ENCODE measurements at places on chromosomes 2 and 18.

- DNase-seq = no peak
These were observed 1.1 kb downstream of the SPAG16 start for GRCh38 chr2:213285404-213285803.

DNA sequence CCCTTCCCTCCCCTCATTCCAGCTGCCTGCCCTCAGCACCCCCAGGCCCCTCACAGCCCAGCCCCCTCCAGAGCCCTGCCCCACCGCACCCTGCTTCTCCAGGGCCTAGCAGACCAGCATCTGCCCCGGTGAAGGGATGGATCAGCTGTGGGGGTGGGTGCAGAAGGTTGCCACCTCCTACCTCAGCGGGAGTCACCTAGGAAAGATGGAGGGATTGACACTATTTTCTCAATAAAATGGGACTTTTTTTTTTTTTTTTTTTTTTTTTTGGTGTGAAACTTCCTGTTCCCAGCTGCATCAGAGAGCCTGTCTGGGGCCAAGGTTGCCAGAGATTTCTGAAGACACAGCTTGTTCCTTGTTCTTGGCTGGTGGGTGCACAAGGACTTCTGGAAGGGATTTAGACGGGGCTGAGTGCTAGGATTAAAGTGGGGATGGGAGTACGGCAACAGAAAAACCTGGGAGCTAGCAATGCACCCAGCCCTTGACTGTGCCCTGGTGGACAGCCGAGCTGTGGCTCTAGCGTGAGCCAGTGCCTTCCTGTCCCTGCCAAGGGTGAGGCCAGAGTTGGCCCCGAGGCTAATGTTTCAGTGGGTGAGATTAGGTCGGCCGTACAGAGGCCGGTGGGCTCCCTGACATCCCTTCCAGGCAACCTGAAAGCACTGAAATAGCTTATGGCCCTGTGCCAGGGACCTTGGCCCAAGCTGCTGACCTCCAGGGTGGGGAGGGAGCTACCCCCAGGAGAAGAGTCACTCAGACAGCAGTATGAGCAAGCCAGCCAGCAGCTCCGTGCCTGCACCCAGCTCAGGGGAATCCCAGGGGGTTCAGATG is 4.6 kb downstream of the B3GNT7 start:
- DNase-seq = no peak

- no peak for DNase-seq
These were observed 537 bp upstream of the ZC3H15 start for GRCh38 chr2:186485576-186485870.

DNA sequence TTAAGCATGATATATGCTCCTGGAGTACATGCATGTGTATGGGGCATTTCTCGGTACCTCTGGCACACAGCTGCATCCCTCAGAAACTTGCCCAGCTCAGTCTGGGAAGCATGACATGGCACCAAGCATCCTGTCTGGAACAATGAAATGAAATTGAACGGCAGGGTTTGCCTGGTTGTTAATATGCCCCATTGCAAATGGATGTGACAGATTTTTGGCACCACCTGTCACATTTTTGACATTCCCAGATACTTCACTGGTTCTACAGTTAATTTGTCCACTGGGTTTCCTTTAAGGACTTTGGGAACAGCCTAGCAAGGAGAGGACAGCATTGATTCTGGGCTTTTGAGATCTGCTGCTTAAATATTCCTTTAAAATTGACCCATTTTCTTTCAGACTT is 305.8 kb downstream of the TSN start:
- peak; percentile 37 for DNase-seq

DNA sequence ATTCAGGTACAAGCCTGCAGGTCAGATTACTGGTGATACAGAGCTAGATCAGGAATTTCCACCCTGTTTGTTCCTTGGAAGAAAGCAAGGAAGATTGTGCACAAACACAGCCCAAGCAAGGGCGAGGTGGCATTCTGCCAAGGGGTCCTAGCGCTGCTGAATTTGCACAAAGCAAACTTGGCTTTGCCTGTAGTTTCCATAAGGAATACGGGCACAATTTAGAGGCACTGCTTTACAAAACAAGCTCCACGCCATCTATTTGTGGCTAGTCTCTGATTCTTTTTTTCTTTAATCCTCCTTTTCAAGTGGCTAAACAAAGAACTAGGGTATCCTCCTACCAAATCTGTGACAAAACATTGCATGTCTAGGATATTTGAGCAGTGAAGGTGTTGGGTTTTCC is 195.5 kb upstream of the ACVR2A start:
- peak; percentile 13 for DNase-seq
